ENCODE measurements at places on chromosomes 5 and 9.

DNA sequence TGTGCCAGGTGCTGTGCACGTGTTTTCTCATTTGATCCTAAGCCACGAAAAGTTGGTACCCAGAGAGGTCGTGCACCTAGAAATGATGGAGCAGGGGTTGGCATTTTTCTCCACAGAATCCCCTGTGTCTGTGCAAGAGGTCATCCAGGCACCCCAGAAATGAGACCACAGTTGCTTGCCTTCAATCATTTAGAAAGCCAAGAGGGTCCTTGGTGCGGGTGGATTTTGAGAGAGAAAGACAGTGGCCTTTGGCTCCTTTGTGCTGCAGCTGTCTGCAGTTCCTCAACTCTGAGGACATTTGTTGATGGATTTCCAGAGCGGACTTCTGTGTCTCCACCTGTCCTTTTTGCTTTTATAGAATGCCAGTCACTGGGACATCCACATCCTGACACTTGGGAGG, 33.8 kb upstream of the SPRY4 start:
- DNase-seq: no peak

GRCh38 chr5:64861281-64861680, 92.6 kb downstream of the CWC27 start:
- no peak for DNase-seq

DNA sequence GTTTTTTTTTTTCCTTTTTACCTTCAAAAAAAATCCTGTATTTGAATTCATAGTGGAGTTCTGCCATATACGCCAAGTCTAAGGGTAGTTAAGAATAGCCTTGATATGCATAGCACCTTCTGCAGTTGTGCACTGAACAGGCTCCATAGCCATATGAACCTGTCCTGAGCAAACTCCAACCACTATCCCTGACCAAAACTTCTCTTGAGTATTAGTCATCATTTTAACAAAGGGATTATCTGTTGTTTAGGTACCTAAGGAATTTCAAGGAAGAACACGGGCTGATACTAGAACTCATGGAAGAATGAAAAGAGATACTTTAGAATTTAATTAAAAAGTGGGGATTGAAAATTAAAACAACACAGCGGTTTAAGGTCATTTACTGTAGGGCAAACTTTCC, 1.9 kb upstream of the FBXO38 start:
- DNase-seq: no peak

- no peak for DNase-seq
Measured at GRCh38 chr5:10927608-10928007, 166.6 kb upstream of the DAP start.

GRCh38 chr9:124783830-124784229, 6.9 kb downstream of the OLFML2A start:
- DNase-seq: no peak

- DNase-seq: no peak
Measured at GRCh38 chr9:128770286-128771030, 1.3 kb downstream of the ZER1 start.

GRCh38 chr9:101582553-101582952, 12.2 kb downstream of the PPP3R2 start:
- DNase-seq: no peak

- no peak for DNase-seq
Measured at GRCh38 chr5:1168796-1169195, 32.6 kb upstream of the SLC6A19 start.

DNA sequence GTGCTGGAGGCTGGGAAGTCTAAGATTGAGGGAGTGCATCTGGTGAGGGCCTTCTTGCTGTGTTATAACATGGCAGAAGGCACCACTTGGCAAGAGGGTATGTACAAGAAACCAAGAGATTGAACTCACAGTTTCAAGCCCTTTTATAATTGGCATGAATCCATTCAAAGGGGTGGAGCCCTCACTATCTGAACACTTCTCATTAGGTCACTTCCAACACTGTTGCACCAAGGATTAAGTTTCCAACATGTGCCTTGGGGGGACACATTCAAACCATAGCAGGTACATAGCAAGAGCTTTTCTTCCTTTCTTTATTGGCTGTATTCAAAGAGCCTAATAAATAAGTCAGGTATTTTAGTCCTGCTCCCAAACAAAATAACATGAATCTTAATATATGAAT, 62.7 kb downstream of the PRELID2 start:
- no peak for DNase-seq

DNA sequence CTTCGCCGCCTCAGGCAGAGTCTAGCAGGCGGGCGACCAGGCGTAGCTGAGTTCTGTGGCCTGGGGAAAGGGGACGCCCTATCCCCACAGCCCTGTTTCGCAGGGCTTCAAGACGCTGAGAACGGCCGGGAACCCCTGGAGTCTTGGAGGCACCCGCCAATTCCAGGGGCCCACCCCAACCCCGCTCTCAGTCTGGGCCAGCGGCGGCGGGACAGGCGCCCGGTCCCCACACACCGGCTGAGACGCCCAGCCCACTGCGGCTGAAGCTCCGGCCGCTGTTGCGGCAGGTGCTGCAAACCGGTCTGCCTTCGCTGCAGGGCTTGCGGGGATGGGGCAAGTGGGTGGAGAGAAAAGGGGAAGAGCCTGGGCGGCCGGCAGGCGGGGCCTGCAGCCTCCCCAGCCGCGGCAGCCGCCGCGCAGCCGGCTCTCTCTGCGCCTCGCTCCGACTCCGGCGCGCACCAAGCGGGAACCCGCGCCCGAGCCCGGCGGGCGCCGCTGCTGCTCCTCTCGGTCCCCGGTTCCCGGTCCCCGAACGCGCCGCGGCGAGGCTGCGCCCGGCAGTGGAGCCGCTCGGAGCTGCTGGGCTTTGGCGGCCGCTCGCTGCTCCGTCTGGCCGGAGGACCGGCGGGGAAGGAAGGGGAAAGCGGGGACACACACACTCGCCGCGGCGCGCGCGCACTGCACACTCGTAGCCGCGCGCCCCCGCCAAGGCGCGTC, at the start of gene PIP5K1B:
TSS of gene PIP5K1B (plus strand) at position 427 of the 717 bp plus-strand sequence. CDS start 117,375 bp downstream, outside the sequence.
- peak; percentile 75 for DNase-seq

- DNase-seq: no peak
Measured at GRCh38 chr5:157603333-157604190, 28.0 kb upstream of the ADAM19 start.

- no peak for DNase-seq
Measured at GRCh38 chr5:89613222-89613956, 730.4 kb upstream of the MEF2C start.

DNA sequence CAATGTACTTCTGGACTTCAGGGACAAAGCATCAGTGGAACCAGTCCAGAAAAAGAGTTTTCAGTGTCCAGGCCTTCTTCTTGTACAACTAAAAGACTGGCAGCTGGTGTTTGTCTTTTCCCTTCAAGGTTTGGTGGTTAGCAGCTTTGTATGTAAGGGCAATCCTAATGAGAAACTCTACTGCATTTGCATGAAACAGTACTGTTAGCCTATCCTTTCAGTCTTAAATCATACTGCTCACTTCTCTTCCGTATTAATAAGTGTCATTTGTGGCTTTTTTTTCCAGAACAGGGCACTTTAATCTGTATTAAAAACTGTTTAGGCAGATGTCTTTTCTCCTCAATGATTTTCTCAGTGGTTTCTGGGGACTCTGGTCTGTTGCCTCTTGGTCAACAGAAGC, 48.9 kb downstream of the FAM174A start:
- no peak for DNase-seq

GRCh38 chr5:88805151-88805784, 77.7 kb downstream of the MEF2C start:
- DNase-seq: no peak

DNA sequence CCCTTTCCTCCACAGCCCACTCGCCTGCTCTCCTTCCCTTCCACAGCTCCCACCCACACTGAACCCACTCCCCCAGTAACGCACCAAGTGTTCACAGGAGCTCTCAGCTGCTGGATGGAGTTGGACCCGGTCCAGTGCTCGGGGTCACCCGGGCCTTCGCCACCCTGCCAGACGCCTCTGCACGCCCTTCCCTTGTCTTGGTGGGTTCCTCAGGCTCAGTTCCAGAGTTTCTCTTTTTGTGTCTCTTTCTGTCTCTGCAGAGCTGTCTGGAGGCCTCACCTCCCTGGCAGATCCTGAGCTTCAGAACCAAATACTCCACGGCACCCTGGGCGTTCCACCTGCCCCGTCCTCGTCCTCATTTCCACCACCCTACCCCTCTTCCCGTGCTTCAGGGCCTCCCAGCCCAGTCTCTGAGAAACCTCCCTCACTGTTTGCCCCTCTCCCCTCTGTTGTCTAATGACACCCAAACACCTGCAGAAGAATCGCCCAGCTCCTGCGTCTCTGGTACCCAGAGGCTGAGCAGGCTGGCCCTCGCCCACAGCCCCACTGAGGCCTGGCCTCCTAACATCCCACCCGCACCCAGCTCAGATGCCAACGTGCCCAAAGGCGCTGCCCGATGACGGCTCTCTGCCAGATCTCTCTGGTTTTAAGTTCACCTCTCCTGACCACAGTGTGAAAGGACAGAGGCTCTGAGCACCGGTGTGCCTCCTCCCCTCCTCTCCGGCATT, 74.3 kb downstream of the COL23A1 start:
- no peak for DNase-seq
